Occipital lobe (tissue), 3 donors: ENCODE measurements at places on chromosomes 5 and 9. TPM values are rescaled to one million over a fixed set of nuclear protein-coding genes. Genes with fewer than 3 reads are reported as not detected.

Gene BRD8
- total RNA-seq: 47.7 TPM

Gene NUTM2G
- total RNA-seq: not detected

Gene ZNF618
- 5.8 TPM for total RNA-seq

Gene LIFR
- total RNA-seq: 83.4 TPM

Gene GZMA
- total RNA-seq: not detected

Gene GRIA1
- total RNA-seq: 229 TPM

Gene COL23A1
- total RNA-seq: 0.16 TPM

Gene SEMA6A
- total RNA-seq: 24.2 TPM

Gene SPDL1
- 18.6 TPM for total RNA-seq

Gene FAM120AOS
- total RNA-seq: 24.8 TPM

Gene FABP6
- 1.4 TPM for total RNA-seq

Gene GDNF
- not detected for total RNA-seq

Gene TLN1
- 17.8 TPM for total RNA-seq

Gene HTR1A
- 18.2 TPM for total RNA-seq

Gene N4BP3
- total RNA-seq: 8.0 TPM

Gene PCDHA7
- 18.1 TPM for total RNA-seq

Gene GFI1B
- total RNA-seq: not detected

Gene TLX3
- not detected for total RNA-seq

Gene OR1N2
- total RNA-seq: not detected

Gene BTNL3
- not detected for total RNA-seq

Gene TPPP
- total RNA-seq: 16.2 TPM

Gene CYSRT1
- not detected for total RNA-seq

Gene OTP
- total RNA-seq: not detected

Gene SLC4A9
- total RNA-seq: under 0.01 TPM

Gene SMIM33
- total RNA-seq: not detected

Gene NDUFS6
- 12.9 TPM for total RNA-seq

Gene TCERG1
- total RNA-seq: 82.4 TPM

Gene CAST
- 13.4 TPM for total RNA-seq

Gene HEMGN
- total RNA-seq: 3.9 TPM

Gene CARTPT
- not detected for total RNA-seq

Gene PHAX
- 103 TPM for total RNA-seq

Gene PDGFRB
- 13.7 TPM for total RNA-seq

Gene OR1J2
- total RNA-seq: not detected

Gene SPINK5
- total RNA-seq: not detected

Gene FBP2
- total RNA-seq: not detected

Gene NFIB
- 159 TPM for total RNA-seq

Gene DIRAS2
- total RNA-seq: 30.6 TPM
